A549 treated with CORT108297 at 1 μM for 4 hours (cell line): ENCODE measurements at places on chromosomes 16 and 17. TPM values are rescaled to one million over a fixed set of nuclear protein-coding genes. Genes with fewer than 3 reads are reported as not detected.

HOXB8 gene
- 6.4 to 9.9 TPM (median 9.2 TPM) in 5 replicates for total RNA-seq

CBX2 gene
- total RNA-seq, result 13.5 to 20.9 TPM (median 19.1 TPM) in 5 replicates

HEATR9 gene
- not detected in 5 replicates for total RNA-seq

KRT33B gene
- 0.09 to 0.10 TPM (median 0.10 TPM) in 3 of 5 replicates, not detected in the others for total RNA-seq

TMEM235 gene
- total RNA-seq, result not detected in 5 replicates

ABCA6 gene
- total RNA-seq, result 0.05 TPM in 1 of 5 replicates, not detected in the others
